Activated naive CD4-positive, alpha-beta T cell treated with Interleukin-2 at 50 U/mL for 16 hours (primary cell): ENCODE measurements at places on chromosomes 2 and 18.

DNA sequence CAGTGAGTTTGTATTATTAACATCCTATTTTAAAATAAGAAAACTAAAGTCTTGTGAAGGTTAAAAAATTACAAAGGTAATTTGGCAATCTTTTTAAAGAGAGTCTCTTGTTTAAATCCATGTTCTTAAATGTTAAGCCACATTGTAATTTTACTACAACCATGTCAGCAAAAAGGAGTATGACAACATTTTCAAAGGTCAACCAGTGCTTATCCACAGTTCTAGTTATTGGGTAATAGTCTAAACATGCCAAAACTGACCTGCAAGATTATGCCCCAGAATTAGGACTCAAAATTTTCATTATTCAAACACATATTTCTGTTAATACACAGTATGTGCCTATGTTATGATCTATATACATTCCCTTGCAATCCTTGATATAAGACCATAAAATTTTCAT lies 1312.6 kb upstream of the CHAC2 start:
- no peak for DNase-seq

DNA sequence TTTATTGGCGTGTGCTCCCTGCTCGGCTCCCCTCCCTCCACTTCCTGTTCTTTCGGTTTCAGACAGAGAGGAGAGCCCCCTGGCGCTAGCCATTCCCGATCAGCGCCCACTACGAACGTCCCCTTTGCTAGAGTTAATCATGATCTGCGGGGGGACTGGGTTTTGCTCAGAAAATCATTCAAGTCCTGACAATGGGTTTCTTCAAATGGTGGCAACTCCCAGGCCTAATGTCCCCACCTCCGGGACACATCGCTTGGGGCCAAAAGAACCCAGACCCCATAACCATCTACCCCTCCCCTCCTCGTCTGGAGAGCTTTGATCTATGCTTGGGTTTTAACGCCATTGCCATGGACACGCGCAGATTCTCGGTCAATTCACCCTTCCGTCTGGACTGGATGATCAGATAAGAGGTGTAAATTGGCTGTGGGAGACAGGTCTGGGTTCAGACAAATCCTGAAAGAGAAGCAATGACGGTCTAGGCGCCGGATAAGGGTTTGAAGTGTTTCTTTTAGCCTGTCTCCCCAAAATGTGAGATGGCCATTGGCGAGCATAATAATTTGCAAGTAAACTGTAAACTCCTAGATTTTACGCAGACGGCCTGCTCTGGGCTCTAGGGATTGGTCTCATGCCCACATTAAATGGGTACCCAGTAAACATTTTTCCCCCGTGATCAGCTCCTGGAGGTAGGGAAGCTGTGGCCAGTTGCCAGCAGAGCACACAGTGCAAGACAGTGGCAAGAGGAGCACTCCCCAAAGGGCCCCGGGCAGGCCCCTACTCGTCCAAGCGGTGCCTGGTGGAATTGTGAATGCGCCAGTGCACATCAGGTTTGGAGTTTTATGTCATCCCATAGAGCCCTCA lies 4.7 kb downstream of the NRP2 start:
- no peak for DNase-seq

GRCh38 chr18:33751613-33752221 lies 173.7 kb downstream of the ASXL3 start:
- DNase-seq: no peak

DNA sequence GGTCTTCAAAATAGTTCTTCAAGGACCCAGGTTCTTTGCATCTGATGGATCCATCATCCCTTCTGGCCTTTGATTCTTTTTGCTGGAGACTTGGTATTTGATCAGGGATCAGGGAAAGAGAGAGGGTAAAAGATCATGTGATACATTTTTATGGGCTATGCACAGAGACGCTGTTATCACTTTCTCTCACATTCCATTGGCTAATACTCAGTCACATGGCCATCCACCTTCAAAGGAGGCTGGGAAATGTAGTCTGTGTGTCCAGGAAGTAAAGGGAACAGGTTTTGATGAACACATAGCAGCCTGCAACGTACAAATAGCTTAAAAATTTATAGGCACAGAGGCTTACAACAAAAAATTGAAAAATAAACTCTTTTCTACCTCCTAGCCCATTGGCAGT lies 629.6 kb upstream of the FANCL start:
- no peak for DNase-seq

- no peak for DNase-seq
Observed at GRCh38 chr2:67289921-67290371, 107.2 kb upstream of the ETAA1 start.
